HL-60 (cell line): ENCODE measurements at places on chromosomes 6 and 20.

GRCh38 chr6:149229096-149229495, 88.4 kb upstream of the TAB2 start:
- no peak for DNase-seq

DNA sequence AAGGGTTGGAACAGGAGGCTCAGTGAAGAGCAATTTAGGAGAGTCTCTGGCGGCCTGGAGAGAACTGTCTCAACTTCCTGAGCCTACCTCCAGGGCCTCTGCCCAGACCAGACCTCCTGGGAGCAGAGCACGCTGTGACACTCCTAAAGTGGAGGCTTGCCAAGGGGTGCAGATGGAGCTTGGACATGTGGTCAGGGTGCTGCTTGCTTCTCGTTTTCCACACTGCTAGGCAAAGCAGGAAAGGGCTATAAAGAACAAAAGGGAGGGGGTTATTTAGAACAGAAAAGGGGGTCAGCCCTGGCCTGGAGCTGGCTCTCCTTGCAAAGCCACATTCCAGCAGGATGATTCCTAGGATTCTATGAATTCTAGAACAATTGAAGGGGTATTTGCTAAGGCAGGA, 145.7 kb upstream of the GGTLC1 start:
- peak; percentile 82 for DNase-seq

DNA sequence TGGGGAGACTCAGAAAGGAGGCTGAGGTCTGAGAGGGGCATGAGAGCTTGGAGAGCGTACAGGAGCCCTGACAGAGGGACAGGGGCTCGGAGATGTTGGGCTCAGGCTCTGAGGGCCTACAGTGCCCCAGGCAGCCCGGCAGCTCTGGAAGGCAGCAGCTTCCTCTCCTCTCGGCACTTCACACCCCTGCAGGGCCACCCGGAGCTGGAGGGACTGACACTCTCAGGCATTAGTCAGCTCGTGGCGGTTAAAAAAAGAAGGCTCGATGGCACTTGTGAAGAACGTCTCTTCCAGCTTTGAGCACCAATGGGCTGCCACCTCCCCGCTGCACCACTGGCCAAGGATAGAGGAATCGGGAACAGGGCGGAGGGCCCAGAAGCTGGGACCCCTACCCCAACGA, 62.6 kb upstream of the SIRPA start:
- DNase-seq, result no peak

- no peak for DNase-seq
Observed at GRCh38 chr6:46058951-46059350, 43.3 kb upstream of the CLIC5 start.

DNA sequence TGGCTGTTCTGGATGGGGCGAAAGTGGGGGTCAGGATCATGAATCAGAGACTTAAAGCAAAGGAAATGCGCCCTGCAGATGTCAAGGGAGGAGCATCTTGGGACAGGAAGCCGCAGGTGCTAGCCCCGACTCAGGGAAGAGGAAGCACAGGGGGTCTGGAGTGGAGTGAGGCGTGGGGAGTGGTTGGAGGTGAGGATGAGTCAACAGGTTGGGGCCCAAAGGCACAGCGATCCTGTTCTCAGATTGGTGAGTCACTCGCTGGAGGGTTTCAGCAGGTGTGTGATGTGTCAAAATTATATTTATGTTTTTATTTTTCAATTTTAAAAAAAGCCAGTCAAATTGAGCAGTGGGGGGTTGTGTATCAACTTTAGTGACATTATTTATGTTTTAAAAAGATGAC, 19.0 kb downstream of the PACSIN1 start:
- peak; percentile 39 for DNase-seq

DNA sequence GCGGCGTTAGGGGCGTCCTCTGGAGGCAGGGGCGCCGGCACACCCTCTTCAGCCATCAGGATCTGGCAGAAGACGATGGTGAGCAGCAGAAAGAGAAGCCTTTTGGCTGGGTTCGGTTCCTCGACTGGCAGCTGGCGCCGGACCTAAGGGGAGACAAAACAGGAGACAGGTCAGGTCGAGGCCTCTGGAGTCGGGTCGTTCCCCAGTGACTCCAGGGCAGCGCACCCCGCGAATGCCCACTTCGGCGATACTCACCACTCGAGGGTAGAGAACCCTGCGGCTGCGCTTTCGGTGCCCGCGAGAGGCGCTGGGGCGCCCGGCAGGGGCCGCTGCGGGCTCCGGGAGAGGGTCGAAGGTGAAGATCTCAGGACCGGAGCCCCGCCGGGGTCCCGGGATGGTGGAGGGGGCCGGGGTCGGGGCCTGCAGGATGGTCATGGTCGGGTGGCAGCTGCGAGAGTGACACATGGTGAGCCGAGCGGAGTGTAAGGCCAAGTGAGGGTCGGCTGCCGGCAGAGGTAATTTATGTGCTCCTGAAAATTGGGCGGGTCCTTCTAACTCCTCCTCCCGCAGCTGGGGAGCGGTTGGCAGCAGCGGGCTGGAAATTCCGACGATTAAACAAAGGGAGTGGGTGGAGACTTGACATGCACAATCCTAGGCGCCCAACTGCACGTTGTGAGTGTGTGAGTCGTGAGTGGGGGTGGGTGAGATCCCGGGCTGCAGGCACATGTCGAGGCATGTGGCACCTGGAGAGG, at the start of gene IER3:
IER3 (minus strand) TSS at position 494 of the 752 bp plus-strand sequence; CDS start at position 465, 29 bp downstream.
- DNase-seq, result peak; percentile 63

GRCh38 chr6:1946583-1946982, 298.8 kb downstream of the GMDS start:
- DNase-seq, result no peak

DNA sequence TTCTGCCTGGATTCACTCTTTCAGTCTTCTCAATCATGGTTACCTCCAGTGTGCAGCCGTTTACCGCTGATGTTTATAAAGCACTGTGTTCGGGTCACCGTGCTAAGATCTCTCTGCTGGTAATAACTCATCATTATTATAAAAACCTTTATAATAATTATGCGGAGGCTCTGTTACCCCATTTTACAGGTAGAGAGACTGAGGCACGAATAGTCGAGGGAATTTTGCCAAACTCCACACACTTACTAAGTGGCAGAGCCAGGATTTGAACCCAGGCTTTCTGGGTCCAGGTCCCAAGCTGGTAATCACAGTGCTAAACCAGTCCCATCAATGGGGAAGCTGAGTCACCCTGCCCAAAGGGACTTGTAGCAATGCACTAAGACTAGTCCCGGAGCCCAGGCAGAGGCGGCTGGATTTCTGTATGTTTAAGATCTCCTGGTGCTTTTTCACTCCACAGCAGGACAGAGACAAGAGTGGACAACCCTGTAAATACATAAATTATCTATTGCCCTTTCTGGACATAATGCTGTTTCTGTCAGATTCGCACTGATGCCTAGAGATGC, 48.1 kb downstream of the SYNJ2 start:
- no peak for DNase-seq

DNA sequence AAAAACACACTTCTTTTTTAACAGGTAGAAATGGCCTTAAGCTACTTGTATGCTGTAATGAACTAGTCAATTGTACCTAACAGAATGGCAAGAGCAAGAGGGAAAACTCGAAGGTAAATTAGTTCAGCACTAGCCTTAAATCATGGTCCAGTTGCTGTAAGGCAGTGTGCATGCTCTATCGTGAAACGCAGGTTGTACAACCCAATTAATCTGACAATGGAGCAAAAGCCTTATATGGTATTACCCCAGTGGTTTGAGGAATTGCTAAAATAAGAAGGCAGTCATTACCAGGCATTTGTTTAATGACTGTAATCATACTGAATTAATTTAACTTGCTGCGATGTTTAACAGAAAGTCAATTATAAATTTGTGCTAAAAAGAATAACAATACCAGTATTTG, 69.3 kb upstream of the SOX4 start:
- no peak for DNase-seq

GRCh38 chr6:121187200-121187832, 147.0 kb downstream of the TBC1D32 start:
- no peak for DNase-seq

DNA sequence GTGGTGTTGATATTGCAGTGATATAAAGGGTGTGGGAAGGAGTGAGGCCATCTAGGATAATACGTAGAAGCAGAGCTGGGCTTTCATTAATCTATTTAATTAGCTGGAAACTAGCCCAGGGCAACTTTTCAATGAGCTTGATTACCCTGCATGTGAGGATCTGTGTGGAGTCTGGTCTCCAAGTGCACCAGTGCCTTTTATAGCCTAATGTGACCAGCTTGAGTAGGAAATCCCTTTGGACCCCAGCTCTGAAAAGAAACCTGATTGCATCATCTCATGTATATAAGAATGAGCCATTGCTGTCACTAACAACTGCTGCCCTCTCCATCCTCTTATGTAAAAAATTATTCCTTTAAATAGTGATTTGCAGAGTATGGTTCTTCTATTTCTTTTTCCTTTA, 72.6 kb downstream of the CD109 start:
- no peak for DNase-seq

DNA sequence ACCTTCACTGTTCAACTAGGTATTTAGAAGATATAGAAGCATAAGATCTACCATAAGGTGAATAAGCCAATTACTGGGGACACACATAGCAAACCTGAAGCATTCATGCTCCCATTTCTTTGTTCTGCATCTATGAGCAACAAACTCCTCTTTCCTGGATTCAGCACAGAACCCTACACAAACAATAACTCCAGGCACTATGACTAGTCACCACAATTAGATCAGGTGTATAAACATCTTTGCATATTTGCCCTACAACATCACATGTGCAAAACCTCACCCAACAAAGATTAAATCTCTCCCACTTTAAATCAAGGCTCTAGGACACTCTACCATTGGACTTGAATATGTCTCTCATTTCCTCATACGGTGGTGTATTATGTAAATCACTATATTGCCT, 652.3 kb downstream of the EPHA7 start:
- DNase-seq, result no peak

GRCh38 chr6:126107475-126108166, 121.3 kb downstream of the TRMT11 start:
- DNase-seq, result no peak

DNA sequence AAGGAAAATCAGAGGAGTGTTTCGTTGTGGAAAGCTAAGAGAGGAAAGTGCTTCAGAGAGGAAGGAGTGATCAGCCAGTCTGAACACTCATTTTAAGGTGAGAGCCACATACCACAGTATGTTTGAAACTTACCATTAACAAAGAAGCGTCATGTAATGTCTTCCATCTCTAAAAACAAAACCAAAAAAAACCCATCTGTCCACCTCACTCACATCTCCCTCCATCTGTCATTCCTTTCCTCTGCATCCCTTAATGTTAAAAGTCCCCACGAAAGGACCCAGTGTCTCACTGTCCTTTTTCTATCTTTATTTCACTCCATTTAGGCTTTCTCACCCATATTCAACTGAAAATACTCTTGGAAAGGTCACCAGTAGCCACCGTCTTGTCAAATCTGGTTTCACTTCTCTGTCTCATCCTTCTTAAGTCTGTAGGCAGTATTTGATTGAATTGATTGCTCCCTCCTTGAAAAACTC, 59.4 kb upstream of the GNRH2 start:
- DNase-seq, result no peak
